ENCODE measurements at places on chromosomes 6 and 20.

DNA sequence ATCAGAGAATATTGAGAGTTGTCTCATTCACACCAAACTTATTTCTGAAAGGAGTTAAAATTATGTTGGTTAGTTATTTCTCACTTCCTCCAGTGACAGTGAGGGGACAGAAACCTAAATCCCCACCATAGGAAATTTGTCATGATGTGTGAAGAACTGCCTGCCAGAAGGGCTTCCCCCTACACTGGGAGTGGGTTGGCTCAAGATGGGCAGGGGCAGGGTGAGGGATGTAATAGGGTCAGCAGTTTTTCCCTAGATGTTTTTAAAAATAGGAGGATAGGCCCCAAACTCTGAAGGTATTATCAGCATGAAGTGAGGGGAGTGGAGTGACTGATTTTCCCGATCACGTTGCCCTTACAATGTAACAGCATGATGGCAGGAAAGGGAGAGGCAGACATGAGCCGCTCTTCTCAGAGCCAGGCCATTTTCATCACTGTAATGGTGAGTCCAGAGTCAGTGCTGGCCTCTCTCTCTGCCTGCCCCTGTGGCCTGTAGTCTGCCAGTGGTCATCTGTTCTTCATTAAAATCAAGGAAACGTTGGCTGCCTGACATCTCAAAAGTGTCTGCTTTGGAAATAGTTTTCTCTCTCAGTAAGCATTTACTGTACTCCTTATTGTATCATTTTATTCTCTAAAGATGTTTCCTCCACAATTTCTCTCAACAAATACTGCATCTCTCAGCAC, 59.8 kb upstream of the SYNJ2 start:
- no peak for DNase-seq

GRCh38 chr6:159977255-159977903, 8.5 kb downstream of the IGF2R start:
- DNase-seq = no peak

GRCh38 chr6:35166520-35166919, 25.4 kb upstream of the TCP11 start:
- no peak for DNase-seq

- DNase-seq = no peak
Observed at GRCh38 chr20:11807054-11808048, 110.3 kb upstream of the BTBD3 start.

DNA sequence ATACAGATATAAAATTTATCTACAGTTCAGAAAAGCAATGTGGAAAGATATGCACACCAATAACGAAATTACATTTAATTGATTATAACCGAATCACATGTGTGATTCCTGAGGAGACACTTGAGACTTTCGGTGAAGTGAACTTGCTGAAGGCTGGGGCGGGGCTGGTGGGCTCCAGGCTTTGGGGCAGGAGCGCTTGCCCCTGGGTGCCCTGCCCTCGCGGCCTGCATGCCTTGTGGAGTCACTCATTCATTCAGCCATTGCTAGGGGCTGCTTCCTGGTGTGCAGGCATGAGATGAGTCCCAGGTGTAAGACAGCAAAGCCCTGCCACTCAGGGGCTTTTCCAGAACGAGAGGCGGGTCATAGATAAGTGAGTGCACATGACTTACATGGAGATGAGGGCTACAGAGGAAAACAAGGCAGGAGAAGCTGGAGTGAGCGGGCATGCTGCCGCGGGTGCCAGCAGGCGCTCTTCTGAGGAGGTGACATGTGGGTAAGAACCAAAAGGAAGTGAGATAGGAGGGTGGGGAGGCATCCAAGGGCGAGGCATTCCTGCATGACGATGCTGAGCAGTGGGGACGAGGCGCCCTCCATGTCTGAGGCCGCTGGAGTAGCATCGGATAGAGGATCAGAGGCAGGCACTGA, 88.7 kb downstream of the BMP7 start:
- no peak for DNase-seq

GRCh38 chr6:148735989-148736388, 10.8 kb upstream of the UST start:
- DNase-seq = no peak

Data from activated CD8-positive, alpha-beta memory T cell treated with anti-CD3 and anti-CD28 coated beads, Interleukin-2, amount 10 ng/mL, durations not matched to agents 7 days and 5 days (primary cell).